ENCODE measurements at places on chromosomes 13 and 19. TPM values are rescaled to one million over a fixed set of nuclear protein-coding genes. Genes with fewer than 3 reads are reported as not detected.

SLC7A10 gene
- total RNA-seq = not detected

RXFP2 gene
- total RNA-seq = 1.9 TPM

REEP6 gene
- 0.99 TPM for total RNA-seq

DNA sequence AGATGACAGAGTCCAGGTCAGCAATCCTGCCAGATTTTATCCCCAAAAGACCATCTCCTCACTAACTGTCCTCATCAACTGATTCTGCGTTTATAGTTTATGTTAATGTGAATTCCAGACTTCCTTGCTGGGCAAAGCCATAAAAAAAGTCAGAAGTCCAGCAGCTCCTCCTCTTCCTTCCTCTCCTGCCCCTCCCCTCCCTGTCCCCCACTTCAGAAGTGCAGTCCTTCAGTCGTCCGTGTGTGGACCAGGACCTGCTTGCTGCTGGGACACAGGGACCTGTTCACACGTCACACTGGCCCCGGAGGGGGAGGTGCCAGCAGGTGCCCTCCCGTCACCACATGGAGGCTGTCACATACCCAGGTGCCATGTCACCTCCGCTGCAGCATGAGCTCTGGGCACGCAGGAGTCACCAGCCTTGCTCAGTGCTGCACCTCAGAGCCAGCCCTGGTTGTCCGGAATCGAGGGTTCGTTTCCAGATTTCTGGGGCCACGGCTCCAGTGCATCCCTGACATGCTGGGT is 4.0 kb upstream of the MCF2L start:
- no peak for DNase-seq

DNA sequence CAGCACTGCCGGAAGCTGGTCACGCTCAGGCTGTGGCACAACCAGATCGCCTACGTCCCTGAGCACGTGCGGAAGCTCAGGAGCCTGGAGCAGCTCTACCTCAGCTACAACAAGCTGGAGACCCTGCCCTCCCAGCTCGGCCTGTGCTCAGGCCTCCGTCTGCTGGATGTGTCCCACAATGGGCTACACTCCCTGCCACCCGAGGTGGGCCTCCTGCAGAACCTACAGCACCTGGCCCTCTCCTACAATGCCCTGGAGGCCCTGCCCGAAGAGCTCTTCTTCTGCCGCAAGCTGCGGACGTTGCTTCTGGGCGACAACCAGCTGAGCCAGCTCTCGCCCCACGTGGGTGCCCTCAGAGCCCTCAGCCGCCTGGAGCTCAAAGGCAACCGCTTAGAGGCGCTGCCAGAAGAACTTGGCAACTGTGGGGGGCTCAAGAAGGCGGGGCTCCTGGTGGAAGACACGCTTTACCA is 3.2 kb upstream of the MAP2K7 start:
- no peak for DNase-seq
